ENCODE measurements at places on chromosomes 7 and 10.

DNA sequence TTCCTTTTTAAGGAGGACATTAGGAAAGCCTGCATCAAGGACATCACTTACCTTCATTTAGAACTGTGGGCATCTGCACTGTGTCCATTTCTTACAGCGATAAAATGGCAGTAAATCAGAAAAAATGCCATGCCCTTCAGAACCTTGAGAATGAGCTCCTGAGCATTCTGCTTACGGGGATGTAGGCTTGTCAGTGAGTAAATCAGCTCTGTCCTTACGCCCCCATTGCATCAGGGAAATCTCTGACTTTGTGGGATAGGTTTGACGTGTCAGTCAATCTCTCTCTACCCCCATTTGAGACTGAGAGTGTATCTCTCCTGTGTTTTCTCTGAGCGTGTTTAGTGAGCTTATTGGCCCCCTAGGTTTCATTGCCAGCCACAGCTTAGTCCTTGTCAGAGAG, 837.1 kb downstream of the LRMDA start:
- no peak for DNase-seq

DNA sequence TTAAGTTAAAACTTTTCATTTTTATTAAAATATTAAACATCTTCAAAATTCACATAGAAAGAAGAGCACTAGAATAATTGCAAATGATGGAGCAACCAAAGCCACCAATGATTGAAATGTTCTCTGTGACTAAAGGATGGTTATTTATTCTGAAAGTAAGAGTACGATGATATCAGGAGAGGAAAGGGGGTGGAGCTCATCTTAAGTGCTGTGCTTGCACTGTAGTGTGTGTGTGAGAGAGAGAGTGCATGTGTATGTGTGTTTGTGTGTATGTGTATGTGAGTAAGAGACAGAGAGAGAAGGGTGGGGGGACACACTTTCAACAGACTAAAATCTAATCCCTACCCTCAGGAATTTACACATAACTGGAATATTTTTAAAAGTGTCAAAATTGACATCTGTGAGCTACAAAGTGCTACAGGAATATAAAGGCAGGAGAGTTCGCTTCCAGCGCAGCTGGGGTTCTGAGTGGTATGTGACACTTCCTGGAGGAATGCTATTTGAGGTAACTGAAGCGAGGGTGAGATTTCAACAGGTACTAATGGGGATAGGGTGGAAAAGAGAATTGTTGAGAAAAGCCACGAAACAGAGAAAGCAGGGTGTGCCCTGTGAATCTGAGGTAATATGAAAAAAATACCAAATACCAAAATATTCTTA, 57.2 kb upstream of the SMNDC1 start:
- DNase-seq: no peak

- DNase-seq: no peak
Observed at GRCh38 chr10:68153473-68154210, 44.4 kb downstream of the MYPN start.

GRCh38 chr10:78004215-78005026, 24.9 kb downstream of the POLR3A start:
- DNase-seq: no peak

- no peak for DNase-seq
Observed at GRCh38 chr7:80369321-80369720, 142.5 kb downstream of the GNAT3 start.

GRCh38 chr7:144937199-144937598, 101.3 kb upstream of the TPK1 start:
- no peak for DNase-seq

GRCh38 chr7:22663721-22664120, 63.3 kb upstream of the IL6 start:
- DNase-seq: no peak

GRCh38 chr7:135189961-135190360, 19.5 kb upstream of the CYREN start:
- no peak for DNase-seq

DNA sequence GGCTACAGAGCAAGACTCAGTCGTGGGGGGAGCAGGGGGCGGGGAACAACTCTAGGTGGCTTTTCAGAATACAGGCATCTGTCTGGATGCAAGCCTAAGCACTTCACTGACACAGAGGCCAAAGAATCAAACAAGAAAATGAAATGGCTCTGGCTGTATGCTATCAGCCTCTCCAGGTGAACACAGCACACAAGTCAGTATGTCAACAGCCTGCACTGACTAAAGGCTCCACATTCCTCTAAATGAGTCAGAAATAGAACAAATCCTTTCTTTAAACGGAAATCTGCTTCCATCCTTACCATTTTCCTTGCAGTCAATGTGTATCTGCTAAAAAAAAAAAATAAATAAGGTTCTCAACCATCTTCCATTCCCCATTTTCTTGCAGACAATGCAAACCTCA, 88.3 kb downstream of the ARMH3 start:
- no peak for DNase-seq

- DNase-seq: no peak
Observed at GRCh38 chr10:52616395-52616764, 156.2 kb downstream of the MBL2 start.

DNA sequence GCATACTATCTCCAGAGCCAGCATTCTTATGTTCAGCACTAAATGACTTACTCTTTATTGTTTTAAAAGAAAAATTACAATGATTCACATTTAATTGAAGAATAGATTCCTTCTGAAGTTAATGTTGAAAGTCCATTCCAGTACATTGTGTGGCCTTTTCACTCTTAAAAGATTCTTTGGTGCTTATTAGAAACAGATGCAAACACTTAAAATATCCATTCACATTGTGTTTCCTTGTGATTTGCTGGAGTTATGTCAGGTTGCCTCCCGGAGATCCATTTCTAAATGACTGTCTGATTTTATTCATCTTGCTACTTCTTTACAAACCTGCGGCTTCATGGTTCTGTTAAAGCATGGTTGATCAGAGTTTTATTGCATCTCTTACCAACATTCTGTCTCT, 152.8 kb downstream of the FOXP2 start:
- no peak for DNase-seq

DNA sequence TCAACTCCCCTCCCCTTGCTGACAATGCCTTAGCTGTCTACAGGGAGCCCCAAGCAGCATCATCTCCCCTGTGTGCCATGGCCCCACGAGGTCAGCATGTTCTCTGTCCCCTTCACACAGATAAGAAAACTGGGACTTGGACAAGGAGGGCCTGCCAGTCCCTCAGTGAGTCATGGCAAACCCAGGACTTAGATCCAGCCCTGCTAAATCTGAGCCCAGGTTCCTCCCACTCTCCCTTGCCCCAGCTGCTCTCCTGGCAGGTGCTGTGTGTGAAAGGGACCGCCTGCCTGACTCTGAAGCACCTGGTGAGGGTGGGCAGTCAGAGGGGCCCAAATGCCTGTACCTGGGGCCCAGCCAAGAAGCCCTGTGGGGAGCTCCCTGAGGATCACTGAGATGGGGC, 7.4 kb downstream of the CRHR2 start:
- no peak for DNase-seq

GRCh38 chr10:101011517-101012423, 12.2 kb downstream of the LZTS2 start:
- no peak for DNase-seq

GRCh38 chr10:67666416-67667034, 29.5 kb downstream of the CTNNA3 start:
- no peak for DNase-seq

GRCh38 chr7:49433794-49434193, 339.6 kb upstream of the VWC2 start:
- no peak for DNase-seq

DNA sequence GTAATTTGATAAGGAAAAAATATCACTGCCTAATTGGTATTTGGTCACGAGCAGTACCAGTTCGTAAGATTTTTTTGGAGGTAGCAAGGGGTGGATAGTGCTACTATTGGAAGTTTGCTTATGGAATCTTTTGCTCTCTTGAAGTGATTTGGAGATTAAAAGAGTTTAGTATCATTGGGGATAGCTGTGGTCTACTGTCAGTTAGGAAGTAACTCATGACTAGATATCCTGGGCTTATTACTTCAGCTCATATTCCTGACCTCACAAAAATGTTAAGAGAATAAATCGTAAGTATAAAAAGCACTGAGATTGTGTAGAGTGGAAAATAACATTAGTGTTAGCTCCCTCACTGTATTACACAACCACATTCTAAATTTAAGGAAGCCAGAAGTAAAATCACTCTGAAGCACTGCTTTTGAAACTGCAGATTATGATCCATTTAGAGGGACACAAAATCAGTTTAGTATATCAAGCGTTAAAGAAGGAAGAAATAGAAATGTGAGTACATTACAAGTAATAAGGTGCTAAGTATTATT, 22.6 kb downstream of the SGPL1 start:
- DNase-seq: no peak

- DNase-seq: no peak
Observed at GRCh38 chr7:16587790-16588189, 57.8 kb downstream of the ANKMY2 start.

GRCh38 chr7:41007351-41007751, 695.5 kb downstream of the INHBA start:
- no peak for DNase-seq

GRCh38 chr10:99731306-99732032, 458 bp downstream of the COX15 start:
- DNase-seq: no peak

DNA sequence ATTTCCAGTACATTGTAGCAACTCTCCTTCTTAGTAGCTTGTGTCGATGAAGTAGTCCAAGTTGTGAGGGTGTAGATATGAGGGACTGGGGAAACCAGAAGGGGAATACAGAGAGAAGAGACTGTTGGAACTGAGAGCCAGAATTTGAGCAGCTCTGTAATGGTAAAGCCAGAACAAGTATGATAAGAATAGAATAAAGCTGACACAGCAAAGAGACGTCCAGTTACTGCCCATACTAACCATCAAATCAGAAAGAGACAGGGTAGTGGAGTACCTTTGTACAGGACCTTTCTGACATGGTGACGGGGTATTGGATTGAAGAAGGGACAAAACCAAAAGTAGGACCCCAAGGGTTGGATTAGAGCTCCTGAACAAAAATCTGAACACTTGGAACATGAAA, 206.0 kb downstream of the SEMA3E start:
- DNase-seq: no peak

GRCh38 chr7:157265051-157265450, 71.8 kb upstream of the DNAJB6 start:
- DNase-seq: no peak

DNA sequence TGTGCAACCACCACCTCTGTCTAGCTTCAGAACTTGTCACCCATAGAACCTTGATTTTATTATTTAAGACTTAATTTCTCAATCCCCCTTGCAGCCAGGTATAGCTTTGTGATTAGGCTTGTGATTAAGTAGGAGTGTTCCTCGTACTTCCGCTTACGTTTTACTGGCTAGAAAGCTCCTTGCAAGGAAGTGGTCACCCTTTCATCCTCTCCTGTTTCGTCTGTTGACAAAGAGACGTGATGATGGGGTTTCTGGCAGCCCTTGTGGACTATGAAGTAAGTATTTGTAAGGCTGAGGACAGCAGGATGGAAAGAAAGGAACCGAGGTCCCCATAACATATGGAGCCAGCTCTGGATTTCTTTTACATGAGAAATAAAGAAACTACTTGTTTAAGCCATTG, 86.5 kb upstream of the KDM7A start:
- DNase-seq: no peak

- no peak for DNase-seq
Observed at GRCh38 chr7:123633553-123633952, 22.1 kb upstream of the LMOD2 start.

- peak; percentile 52 for DNase-seq
Observed at GRCh38 chr10:69757553-69758309, 44.0 kb upstream of the COL13A1 start.

- no peak for DNase-seq
Observed at GRCh38 chr10:70651661-70652060, 20.6 kb upstream of the ADAMTS14 start.

GRCh38 chr7:41786404-41786803, 83.5 kb upstream of the INHBA start:
- no peak for DNase-seq

- no peak for DNase-seq
Observed at GRCh38 chr7:66539902-66540375, 88.7 kb upstream of the KCTD7 start.

- no peak for DNase-seq
Observed at GRCh38 chr7:90396420-90396819, 6.8 kb upstream of the CLDN12 start.

GRCh38 chr7:155324012-155324917, 26.6 kb downstream of the INSIG1 start:
- no peak for DNase-seq

- DNase-seq: no peak
Observed at GRCh38 chr10:125691160-125691981, 8.4 kb upstream of the TEX36 start.

- no peak for DNase-seq
Observed at GRCh38 chr7:134851141-134851540, 71.7 kb downstream of the CALD1 start.

DNA sequence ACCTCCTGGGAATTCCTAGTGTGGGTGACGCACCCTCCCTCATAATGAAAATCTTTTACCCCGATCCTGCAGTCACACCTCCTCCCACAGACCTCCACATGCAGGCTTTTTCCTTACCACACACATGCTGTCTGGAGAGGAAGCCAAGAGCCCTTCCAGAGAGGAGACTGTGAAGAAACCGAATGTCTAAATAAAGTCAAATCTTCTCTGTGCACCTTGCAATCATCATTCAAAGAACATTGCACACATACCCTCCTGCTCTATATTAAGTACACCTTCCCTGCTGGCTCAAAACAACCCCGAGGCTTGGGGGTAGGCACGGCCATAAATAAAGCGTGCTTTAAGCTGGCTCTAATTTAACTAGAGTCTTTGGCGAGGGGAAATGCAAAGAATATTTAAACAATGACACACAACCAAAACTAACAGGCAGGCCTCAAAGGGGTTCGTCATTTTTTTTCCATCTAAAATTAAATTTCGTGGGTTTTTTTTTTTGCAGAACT, 34.9 kb downstream of the CALML3 start:
- DNase-seq: no peak

- DNase-seq: no peak
Observed at GRCh38 chr7:236967-237366, 44.6 kb downstream of the FAM20C start.

- no peak for DNase-seq
Observed at GRCh38 chr7:92635538-92635937, 45.3 kb upstream of the FAM133B start.

DNA sequence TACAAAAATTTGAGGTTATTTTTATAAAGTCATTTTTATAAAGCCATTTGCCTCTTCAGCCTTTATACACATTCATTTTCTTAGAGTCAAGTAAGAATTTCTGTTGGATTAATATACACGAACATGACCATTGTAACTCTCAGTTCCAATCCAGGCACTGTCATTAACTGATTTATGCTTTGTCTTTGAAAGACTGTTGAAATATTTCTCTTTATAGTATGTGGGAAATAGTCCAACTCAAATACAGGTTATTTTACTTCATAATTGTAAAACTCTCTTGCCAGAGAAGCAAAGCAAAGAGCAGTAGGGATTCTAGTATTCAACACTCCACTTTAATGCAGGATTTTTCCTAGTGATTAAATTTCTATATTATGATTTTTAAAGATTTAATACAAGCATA, 36.5 kb upstream of the PAPSS2 start:
- no peak for DNase-seq

- no peak for DNase-seq
Observed at GRCh38 chr7:155145477-155146255, 75.5 kb downstream of the HTR5A start.
